Activated naive CD8-positive, alpha-beta T cell treated with anti-CD3 and anti-CD28 coated beads, Interleukin-2, amount 10 ng/mL, durations not matched to agents 7 days and 5 days (primary cell): ENCODE measurements at places on chromosomes 11 and 22.

DNA sequence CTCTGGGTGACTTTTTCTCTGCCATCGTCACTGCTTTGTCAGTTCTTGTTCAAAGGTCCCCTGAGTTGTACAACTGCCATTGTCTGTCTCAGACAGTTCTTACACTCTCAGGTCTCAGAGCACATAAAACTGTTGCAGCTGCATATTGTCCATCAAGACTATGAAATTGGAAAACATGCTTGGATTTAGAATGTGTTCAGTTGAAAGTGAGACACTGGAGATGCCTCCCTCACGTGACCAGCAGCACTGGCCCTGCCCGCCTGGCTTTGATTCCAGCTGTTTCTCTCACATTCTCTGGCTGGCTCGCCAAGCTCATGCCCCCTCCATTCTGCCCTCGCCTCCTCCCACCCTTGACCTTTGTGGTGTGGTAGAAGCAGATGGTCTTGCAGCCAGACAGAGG, 244.2 kb downstream of the NTM start:
- DNase-seq = no peak

DNA sequence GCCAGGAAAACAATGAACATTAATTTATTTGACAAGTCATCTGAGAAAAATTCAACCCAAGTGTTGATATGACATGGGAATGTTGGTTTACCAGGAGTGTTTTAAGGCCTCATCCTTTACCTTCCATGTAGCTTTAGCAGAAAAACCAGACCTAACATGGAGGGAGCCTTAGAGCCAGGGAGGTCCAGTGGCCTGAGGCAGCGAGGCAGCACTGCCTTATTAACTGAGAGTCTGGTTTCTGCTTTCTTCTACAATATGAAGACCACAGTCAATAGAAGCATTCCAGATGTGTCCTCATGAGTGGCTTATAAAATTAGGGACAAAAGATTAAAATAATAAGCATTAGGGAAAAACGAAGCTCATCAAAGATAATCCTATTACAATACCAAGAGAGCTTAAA, 61.5 kb downstream of the DKK3 start:
- DNase-seq = no peak

- DNase-seq = peak; percentile 42
These were observed 93.6 kb upstream of the CD44 start for GRCh38 chr11:35045236-35045820.

DNA sequence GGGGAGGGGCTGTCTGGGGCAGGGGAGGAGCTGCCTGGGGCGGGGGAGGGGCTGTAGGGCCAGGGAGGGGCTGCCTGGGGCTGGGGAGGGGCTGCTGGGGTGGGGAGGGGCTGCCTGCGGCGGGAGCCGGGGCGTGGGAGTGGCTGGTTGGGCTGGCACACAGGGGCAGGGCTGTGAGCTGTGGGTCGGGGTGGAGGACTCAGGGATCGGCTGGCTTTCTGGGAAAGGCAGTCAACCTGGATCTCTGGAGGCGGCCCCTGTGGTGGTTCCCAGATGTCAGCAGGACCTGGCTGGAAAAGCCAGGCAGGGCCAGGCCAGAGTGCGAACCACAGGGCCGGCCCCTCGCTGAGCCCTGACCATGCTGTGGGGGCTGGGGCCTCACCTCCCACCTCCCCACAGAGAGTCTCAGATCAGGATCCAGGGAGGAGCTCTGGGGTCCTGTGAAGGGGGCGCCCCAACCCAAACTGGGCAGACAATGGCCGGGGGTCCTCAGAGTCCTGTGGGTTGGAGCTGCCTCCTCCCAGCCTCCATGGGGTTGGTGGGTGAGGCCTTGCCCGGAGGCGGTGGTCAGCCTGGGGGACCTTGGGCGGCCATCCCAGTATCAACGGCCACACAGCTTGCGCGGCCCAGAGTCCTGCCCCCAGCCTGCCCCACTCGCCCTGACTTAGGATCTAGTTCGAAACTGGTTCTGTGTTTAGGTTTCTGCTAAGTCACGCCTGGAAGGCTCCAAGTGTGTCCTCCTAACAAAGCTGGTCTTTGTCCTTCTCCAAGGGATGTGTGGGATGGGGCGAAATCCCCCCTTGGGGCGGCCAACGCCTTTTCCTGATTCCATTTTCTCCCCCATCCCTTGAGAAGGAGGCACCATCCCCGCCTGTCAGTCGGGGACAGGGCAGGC, 1.9 kb downstream of the MUC5B start:
- no peak for DNase-seq

- no peak for DNase-seq
These were observed 261.6 kb upstream of the CADM1 start for GRCh38 chr11:115765803-115766239.

DNA sequence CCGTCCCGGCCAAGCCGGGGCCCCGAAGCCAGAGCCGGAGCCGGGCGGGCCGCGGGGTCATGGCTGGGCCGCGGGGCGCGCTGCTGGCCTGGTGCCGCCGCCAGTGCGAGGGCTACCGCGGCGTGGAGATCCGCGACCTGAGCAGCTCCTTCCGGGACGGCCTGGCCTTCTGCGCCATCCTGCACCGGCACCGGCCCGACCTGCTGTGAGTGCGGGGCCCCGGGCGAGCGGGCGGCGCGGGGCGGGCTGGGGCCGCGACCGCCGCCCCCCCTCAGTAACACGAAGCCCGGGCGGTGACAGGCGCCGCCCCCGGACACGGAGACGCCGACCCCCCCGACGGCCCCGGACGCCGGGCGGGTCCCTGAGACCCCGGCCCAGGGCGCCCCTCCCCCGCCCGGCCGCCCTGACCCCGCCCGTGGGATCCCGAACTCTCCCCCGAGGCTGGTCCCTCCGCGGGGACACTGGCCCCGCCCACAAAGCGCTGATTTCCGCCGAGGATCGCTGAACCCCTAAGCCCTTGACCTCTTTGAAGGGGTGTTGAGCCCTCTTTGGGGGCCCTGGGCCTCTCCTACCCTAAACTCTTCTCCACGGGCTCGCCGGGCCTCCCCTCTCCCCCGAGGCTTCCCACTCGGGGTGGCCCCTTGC, 389 bp downstream of the MICALL1 start:
- peak; percentile 70 for DNase-seq

DNA sequence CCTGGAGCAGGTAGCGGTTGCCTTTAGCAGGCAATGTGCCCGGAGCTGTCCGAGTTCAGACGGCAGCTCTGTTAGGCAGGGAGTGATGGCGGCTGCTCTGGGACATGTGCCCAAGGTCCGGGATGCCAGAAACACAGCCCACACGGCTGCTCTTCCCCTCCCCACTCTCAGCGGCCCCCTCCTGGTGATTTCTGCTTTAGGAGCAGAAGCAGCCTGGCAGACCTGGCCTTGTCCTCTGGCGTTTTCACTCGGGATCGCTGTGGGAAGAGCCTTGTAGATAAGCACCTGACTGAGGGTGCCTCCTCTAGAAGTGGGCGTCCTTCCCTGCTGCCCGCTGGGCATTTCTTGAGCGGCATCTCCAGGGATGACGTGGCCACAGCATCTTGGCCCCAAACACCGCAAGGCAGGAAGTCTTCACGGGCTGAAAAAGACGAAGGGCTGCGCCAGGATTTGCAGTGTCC, 392.2 kb downstream of the TBC1D22A start:
- DNase-seq = no peak

- DNase-seq = no peak
These were observed 567.9 kb downstream of the NTM start for GRCh38 chr11:131938351-131938751.

GRCh38 chr11:44538375-44539054, 26.9 kb upstream of the CD82 start:
- peak; percentile 78 for DNase-seq

- peak; percentile 71 for DNase-seq
These were observed 135.1 kb downstream of the BCR start for GRCh38 chr22:23315341-23315917.
